ENCODE measurements at places on chromosomes 13 and 19.

DNA sequence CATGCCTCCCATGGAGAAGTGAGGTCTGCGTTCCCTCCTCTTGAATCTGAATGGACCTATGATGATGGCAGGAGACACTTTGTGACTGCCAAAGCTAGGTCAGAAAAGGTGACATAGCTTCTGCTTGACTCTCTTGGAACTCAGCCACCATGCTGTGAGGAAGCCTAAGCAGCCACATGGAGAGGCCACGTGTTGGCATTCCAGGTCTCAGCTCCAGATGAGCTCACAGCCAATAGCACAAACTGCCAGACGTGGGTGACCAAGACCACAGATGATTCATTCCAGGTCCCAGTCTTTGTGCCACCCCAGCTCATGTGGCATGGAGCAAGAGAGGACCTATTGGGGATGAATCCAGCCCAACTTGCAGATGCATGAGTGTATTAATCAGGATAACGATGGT is 8.7 kb upstream of the GGACT start:
- no peak for DNase-seq

DNA sequence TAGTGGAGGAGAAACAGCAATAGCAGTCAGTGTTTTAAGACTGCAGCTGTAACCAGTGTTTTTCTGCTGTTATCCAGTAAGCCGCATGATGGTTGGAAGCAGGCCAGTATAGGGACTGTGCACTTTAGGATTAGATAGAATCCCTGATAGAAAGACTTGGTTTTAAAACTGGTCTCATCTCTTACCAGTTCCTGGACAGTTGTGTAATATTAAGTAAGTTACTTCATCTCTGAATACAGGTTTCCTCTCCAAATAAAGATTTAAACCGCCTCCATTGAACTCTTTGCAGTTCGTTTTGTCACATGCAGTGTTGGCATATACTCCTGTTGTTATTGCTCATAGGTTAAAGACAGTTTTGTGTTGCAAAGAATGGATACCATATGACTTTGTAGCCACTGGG is 25.6 kb downstream of the URI1 start:
- DNase-seq: no peak

GRCh38 chr19:2254064-2254872 is 1.9 kb downstream of the JSRP1 start:
- no peak for DNase-seq

DNA sequence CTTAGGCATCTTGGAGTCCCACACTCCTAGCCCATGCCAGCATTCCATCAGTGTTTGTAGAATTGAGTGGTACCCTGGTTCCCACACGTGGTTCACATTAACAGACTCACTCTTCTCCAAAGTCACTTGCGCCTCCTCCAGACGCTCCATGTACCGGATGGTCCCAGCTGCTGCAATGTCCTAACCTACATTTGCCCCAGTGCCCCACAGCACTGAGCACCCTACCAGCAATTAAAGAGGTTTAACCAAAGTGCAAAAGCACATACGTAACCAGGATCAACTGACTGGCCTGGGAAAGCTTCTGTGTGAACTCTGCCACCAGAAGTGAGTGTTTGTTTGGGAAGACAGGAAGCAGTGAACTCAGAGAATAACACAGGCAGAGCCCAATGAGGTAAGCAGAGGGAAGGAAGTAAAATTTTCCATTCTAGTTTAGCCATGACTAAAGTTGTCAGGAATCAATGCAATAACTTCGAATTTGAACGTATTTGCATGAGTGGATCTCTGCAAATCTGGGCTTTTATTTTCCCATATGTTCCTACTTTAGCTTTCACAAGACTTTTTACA is 7.3 kb upstream of the MEDAG start:
- no peak for DNase-seq

DNA sequence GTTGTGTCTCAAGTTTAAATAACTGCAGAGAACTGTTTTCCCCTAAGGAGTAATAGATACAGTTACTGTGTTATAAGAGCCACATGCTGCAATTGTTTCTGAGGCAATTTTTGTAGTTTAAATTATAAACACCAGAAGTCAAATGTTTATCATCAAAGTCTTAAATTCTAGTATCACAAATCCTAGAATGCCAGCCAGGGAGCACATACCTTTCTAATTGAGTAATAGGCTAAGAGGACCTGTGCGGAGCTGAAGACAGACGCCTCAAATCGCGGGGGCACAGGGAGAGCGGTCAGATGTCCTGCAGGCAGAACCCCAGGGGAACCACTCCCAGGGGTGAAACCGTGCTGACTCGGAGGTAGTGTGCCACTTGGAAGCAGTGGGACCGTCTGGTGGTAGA is 65.2 kb upstream of the TNFRSF19 start:
- no peak for DNase-seq

- no peak for DNase-seq
Observed at GRCh38 chr19:43636121-43636683, 3.4 kb downstream of the CADM4 start.

DNA sequence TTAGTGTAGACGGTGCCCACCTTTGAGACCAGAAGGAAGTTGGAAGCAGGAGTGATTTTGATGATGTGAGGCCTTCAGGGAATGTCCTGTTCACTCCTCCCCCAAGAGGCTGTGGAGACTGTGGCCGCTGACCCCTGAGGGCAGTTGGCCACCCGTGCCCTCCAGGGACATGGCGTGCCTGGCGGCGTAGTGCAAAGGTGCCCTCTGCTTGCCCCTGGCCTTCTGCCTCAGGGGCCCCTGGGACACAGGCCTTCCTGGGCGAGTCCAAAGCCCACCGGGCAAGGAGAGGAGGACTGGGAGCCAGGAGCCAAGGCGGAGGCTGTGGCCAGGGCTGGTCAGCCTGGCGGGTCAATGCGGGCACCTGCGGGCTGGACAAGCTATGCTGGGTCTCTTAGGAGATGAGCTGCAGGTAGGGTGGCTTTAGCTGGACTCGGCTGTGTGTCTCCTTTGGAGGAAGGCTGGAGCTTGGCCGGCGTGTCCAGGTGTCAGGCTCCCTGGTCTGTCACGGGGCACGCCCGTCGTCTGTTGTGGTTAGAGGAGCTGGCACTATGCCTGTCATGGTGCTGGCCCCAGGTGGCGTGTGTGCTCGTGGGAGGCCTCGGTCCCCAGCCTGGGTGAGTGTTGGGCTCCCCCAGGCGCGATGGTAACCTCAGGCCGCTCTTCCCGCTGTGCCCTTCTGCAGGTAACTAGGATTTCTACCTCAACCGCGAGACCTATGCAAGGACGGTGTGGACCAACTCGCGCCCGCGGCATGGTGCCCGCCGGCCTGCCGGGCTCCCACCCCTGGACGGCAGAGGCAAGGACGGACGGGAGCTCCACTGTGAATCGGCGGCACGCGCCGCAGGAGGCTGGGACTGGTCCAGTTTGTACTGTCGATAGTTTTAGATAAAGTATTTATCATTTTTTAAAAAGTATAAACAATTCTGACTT is 6.8 kb downstream of the PLEKHJ1 start:
- DNase-seq: no peak

- DNase-seq: no peak
Observed at GRCh38 chr19:51691074-51691583, 2.0 kb upstream of the SPACA6 start.

- no peak for DNase-seq
Observed at GRCh38 chr13:40644838-40645604, 21.4 kb downstream of the FOXO1 start.

- peak; percentile 58 for DNase-seq
Observed at GRCh38 chr19:13974073-13974472, 21.8 kb downstream of the DCAF15 start.

DNA sequence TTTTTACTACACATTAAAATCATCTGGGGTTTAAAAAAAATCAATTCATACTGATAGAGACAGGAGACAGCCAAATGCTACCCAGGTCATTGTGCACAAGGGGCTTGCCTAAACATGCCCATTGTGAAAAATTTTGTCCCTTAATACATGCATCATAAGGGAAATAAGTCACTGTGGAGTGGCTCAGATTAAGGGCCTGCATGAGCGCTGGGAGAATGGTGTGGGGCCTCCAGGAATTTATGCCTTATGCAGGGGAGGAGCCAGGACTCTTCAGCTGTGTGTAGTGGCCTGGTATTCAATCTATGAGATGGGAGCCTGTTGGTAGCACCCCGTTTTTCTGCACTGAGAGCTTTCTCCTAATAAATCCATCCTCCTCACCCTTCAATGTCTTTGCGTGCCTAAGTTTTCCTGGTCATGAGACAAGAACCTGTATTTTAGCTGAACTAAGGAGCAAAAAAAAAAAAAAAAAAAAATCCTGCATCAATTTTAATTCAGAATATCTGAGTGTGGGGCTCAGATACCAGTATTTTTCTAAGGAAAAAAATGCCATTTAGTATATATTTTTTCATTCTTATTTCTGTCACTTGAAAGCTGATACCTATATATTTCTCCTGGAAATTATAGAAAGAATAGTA is 997.6 kb upstream of the ATXN8OS start:
- no peak for DNase-seq

GRCh38 chr13:25462301-25463125 is 90.7 kb downstream of the ATP8A2 start:
- no peak for DNase-seq

GRCh38 chr13:37074703-37075102 is 15.2 kb upstream of the SUPT20H start:
- DNase-seq: peak; percentile 10

GRCh38 chr19:10654610-10655456 is 687 bp downstream of the ILF3 start:
- peak; percentile 80 for DNase-seq

DNA sequence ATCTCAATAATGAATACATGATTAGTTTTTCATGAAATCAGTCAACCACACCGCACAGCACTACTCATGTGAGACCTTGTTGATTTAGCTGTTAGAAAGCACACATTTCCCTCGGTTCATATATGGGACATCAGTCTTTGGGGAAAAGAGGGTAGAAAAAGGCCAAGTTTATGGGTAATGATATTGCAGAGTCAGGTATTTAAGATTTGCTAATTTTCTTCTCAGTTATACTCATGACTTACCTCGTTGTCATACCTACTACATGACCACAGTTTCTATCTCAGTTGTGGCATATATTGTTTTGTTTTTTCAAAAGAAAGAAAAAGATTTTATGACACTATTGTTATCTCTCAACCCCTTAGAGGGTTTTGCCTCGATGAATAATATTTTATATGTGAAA is 165.6 kb downstream of the POU4F1 start:
- no peak for DNase-seq

DNA sequence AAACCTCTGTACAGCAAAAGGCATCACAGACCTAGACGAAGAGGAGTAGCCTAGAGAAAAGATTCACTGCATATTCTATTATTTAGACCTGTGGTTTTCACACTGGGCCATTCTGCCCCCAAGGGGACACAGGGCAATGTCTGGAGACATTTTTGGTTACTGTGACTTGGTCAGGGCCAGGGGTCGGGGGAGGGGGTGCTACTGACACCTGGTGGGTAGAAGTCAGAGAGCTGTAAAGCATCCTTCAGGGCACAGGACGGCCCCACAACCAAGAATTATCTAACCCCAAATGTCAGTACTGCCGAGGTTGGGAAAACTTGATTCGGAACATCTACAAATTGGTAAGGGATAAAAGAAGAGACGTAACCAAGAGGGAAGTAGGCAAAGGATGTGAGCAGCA is 11.3 kb downstream of the ELAVL1 start:
- DNase-seq: no peak

DNA sequence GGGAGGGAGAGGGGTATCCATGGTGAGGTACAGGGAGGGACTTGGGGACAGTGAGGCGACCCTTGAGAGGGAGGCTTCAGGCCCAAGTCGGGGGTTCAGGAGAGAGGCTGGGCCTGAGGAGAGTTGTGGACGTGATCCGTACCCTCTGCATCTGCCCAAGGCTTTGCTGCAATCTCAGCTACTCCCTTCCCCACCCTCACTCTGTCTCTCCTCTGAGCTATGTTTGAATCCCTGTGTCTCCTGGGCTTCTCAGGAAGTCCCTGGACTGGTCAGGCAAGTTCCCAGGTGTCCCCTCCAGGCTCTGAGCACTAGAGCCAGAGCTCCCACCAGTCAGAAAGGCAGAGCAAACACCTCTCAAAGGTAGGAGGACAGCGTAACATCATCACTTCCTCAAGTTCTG is 1.8 kb downstream of the LIN37 start:
- no peak for DNase-seq

GRCh38 chr13:98476538-98476966 is 100.4 kb downstream of the STK24 start:
- peak; percentile 64 for DNase-seq

- DNase-seq: peak; percentile 1
Observed at GRCh38 chr13:78659732-78660494, 958 bp upstream of the OBI1 start.

DNA sequence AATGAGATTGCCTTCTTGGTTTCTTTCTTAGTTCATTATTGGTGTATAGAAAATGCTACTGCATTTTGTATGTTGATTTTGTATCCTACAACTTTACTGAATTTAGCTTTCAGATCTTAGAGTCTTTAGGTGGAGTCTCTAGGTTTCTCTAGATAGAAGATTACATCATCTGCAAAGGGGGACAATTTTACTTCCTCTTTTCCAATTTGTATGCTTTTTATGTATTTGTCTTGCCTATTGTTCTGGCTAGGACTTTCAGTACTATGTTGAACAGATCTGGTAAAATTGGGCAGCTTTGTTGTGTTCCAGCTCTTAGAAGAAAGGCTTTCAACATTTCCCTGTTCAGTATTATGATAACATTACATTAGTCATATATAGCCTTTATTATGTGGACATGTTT is 101.0 kb upstream of the SPRY2 start:
- no peak for DNase-seq

DNA sequence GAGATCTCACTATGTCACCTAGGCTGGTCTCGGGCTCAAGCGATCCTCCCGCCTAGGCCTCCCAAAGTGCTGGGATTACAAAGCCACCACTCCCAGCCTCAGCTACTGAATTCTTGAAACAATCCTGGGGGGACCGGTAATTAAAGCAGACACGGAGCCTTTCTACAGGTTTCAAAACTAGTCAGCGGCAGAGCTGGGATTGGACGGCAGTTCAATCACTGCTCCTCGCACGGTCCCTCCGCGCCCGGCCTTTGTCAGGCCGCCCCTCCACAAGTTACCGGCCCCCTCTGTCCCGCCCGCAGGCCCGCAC is 229 bp downstream of the BORCS8 start:
- no peak for DNase-seq

GRCh38 chr19:5605362-5605761 is 17.2 kb downstream of the SAFB2 start:
- no peak for DNase-seq

GRCh38 chr13:30705680-30706079 is 29.7 kb upstream of the ALOX5AP start:
- no peak for DNase-seq

DNA sequence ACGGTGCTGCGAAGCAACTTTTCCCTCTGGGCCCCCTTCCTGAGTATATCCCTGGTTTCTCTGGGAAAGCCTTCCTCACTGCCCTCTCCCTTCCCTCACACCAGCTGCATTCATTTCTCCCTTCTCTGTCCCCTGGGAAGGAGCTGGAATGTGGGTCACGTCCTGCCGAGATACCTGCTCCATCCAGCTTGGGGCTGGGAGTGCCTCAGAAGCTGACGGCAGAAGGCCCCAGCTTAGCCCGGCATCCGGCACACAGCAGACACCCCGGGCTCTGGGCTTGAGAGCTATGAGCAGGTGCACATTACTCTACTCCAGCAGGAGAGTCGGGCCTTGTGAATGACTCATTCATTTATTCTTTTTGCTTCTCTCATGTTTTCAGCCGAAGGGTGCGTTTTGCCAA is 170.6 kb downstream of the TEX29 start:
- no peak for DNase-seq

- DNase-seq: no peak
Observed at GRCh38 chr19:7224209-7224686, 70.0 kb downstream of the INSR start.

Measured in stimulated activated naive CD4-positive, alpha-beta T cell (primary cell).